ENCODE measurements at places on chromosomes 13 and 19.

DNA sequence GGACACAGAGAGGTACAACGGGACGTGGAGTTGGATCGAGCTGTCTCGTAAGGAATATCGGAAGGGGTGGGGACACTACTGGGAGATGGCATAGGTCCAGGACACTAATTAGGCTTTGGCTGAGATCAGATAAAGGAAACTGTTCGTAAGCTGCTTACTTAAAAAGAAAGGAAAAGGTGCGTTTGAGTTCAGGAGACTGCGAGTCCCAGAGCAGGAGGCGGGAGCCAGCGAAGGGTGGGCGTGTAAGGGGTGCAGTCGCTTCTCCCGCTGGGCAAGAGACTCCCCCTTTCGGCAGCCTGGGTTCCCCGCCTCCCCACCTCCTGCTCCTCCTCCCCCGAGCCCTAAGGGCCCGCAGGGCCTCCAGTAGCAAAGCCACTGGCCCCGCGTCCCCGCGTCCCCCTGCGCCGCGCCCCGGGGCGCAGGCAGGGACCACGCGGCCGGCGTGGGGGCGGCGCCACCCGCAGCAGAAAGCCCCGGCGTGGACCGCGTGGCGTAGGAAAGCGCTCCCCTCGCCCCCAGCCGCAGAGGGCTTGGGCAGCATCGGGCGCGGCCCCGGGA, 547 bp downstream of the ABCC4 start:
- DNase-seq: no peak

DNA sequence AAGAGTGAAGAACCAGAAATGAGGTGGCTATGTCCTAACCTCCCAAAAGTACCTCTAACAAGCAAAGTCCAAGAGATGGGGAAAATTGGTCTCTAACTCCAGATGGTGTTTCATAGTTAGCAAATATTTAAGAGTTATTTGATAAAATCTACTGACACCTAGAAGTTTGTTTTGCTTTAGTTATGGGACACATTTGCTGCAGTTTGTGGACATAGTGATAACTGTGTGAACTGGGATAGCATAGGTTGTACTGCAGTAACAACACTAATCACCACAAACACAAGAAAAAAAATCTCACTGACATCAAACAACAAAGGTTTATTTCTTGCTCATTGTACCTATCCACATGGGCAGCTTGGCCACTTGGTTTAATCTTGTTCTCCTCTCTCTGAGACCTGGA, 965.0 kb upstream of the SPRY2 start:
- no peak for DNase-seq

GRCh38 chr19:3366753-3367627, 607 bp downstream of the NFIC start:
- DNase-seq: no peak

DNA sequence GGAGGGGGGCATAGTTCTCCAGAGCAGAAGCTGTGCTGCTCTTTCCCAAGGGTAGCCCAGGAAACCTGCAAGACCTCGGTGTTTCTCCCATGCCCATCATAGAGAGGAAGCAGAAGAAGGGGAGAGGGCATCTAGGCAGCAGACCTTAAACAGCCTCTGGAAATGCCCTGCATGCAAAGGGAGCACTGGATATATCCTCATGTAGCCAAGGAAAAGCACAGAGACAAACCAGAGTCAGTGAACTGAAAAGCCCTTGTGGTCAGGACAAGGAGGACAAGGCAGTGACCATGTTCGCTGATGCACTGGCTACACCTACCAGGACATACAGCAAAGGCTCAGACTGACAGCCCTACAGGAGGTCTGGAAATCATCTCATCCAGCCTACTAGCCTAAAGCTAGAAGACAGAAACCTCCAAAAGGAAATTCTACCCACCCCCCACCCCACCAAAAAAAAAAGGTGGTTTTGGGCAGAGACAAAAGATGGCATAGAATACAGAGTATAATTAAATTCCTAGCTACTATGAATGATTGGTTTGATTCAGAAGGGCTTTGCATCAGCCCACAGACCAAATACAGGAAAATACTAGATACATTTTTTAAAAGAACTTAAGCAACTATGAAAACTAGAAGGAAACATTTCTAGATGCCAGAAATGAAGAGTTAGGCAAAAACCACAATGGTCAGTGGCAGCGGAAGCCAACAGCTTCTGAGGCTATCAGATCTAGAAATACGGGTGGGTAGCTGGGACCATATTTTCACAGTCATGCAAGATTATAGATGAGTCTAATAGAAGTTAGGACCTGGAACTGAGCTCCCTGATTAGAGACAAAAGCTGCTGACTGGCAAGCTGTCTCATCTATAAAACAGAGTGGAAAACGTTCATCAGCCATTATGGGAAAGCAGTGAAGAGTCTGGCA, 4.4 kb upstream of the TBC1D4 start:
- no peak for DNase-seq

DNA sequence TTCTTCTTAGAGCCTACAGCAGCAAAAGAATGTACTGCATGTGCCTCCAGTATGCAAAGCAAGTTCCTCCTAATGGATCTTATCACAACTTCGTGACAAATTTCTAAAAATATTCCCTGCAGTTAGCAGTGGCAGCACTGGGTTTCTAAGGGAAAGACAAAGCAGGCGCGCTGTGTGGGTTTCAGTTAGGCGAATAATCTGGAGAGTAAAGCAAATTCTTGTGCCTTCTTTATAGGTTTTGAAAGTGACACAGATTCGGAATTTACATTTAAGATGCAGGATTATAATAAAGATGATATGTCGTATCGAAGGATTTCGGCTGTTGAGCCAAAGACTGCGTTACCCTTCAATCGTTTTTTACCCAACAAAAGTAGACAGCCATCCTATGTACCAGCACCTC, 167.9 kb downstream of the LMO7 start:
- no peak for DNase-seq

DNA sequence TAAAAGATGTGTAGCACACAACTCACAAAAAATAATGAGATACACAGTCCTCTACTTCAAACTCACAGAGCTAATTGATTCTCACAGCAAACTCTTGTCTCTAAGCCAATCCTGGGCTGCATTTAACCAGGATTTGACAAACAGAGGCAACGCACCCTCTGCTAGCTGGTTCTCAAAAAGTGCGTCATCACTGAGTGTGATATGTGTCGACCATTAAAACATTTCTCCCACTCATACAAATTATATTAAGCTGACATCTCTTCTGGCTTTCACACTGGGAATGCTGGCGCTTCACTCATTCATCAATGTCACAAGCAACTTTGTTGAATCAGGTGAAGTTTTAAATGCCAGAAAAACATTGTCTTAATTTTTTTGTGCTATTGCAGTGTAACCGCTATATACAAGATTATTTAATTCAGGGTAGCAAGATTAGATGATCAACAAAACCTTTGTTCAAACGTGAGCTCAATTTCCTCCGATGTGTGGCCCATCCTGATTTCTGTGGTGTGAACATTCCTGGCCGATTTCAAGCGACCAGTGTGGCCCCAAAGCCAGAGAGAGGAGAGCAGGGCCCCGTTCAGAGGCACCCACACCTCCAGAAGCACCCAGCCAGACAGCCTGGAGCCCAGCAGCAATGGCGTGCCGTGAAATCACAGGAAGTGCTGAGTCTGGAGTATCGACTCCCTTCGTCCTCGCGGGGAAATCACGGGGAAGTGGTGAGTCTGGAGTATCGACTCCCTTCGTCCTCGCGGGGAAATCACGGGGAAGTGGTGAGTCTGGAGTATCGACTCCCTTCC, 49.4 kb downstream of the RASA3 start:
- no peak for DNase-seq

- no peak for DNase-seq
Observed at GRCh38 chr13:104315606-104316005, 1249.4 kb upstream of the SLC10A2 start.

GRCh38 chr13:74064805-74065312, 69.3 kb downstream of the KLF12 start:
- no peak for DNase-seq

GRCh38 chr19:38890686-38891085, 8.7 kb downstream of the SIRT2 start:
- DNase-seq: no peak

DNA sequence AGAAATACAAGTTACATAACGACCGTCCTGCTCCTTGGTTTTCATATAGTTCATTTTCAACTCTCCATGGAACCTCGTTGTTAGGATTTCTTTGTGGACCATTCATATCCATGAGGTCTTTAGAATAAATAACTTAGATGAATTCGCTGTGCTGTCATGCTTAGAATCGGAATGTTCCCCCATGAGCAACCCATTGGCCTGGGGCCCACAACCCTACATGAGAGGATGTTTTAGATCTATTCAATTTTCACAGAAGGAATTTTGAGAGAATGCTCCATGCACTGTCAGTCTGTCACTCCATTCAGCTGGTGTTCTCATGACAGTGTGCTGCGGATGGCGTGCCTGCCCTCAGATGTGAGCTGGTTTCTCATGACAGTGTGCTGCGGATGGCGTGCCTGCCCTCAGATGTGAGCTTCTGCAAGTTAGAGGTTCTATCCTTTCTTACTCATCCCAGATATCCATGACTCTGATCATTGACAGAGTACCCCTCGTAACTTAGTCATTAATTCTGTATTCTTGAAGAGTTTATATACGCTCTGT, 1193.1 kb downstream of the EFNB2 start:
- no peak for DNase-seq

DNA sequence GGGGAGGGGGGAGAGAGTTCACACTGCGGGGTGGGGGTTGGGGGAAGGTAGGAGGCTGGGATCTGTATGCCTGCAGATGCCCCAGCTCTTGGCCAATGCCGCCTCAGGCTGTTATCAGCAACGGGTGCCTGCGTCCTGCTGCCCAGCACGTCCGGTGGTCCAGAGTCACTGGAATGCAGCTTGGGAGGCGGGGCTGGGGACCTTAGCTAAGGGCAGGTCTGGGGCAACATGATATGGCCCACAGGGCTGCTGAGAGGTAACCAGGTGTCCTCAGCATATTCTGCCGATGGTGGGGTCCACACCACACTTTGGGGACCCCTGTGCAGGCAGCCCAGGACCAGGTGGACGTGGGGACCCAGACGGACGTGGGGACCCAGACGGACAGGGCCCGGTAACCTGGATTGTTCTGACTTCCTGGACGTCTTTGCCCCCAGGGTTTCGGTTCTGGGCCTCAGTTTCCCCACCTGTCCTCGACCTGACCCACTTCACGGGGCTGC, 668 bp upstream of the ARHGAP45 start:
- DNase-seq: no peak

GRCh38 chr13:43514311-43514710, 272.5 kb downstream of the ENOX1 start:
- no peak for DNase-seq

DNA sequence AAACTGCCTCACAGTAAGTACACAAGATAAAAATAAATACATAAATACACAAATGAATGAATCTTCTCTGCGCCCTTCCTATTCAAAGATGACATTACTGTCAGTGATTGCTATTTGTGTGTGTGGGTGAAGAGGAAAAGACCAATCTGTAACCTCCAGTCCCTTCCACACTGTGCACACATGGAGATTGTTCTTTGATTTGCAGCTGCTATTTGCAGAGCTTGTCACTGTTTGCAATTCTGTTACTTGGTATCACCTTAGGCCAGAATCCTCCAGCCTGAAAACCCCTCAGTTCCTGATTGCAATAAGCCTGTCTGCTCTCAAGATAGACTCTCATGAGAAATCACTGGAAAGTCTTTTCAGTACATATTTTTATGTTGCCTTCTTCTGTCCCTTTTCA, 1314.9 kb downstream of the PCDH9 start:
- no peak for DNase-seq

DNA sequence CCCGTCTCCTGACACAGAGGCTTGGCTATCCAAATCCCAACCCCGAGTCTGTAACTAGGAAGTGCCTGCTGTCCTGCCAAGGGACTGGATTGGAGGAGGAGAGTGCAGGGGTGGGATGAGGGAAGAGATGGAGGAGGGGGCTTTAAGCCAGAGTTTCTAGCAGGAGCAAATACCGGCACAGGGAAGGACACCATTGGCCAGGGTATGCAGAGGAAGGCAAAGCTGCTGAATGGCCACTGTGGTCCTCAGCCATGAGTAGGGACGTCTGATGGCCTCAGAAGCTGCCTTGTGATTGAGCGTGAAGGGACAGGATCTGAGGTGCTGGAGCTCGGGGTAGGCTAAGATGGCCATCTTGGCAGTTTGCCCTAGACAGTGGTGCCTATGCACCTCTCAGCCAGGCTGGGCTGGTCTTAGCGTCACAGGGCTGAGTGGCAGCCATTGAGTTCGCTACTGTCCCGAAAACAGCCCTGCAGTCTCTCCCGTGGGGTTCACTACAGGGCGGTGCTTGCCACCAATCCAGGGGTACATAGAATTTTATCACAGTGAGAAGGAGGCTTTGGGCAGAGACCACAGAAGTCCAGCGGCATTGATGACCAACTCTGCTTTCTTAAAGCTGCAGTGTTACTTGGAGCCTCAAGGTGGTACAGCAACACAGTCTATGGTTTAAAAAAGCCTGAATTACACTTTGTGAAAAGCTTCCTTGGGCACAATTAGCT, 61.8 kb downstream of the AKAP11 start:
- no peak for DNase-seq

GRCh38 chr13:40243047-40243446, 423.4 kb downstream of the FOXO1 start:
- DNase-seq: no peak

DNA sequence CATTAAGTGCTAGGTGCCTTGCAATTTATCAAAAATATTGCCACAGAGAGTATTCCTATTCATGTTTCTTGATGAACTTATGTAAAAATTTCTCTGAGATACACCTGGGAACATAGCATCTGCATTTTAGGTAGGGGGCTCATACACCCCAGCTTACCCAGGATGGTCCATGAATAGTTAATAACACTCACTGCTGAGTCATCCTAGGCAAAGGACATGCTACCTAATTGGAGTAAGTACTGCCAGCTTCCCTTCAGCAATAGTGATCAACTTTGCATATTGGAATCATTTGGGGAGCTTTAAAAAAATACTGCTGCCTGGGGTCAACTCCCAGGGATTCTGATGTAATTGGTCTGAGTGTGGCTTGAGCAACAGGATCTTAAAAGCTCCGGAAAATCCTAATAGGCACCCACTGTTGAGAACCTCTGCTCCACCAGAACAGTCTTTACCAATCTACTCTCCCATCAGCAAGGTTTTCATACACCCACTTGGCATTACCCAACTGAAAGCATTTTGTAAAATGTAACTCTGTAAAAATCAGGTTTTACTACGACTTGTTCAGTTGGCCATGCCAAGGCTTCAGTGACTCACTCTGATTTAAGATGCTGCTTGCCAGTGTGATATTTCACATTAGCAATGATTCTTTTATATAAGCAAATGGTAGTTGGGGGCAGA, 67.2 kb upstream of the FNDC3A start:
- no peak for DNase-seq

DNA sequence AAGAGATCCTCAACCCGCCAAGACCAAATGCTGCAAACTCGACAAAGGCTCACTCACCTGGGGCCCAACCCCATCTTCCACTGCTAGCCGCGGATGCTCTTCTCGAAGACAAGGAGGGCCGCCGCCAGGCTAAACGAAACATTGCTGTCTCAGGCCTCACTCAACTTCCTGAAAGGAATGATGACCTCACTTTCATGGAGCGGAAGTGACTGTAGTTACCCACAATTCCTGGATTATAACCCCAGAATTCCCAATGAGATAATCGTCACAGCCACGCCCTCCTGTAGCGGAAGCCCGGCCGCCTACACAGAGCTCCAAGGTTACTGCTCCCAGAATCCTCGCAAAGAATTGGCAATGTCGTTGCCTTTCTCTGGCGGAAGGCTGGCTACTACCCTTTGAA, 10.5 kb upstream of the ZNF112 start:
- DNase-seq: no peak

All from activated CD4-positive, alpha-beta T cell treated with anti-CD3 and anti-CD28 coated beads, Interleukin-2, amount 50 U/mL, for 24 hours (primary cell).